ENCODE measurements at places on chromosomes 16 and 17. TPM values are rescaled to one million over a fixed set of nuclear protein-coding genes. Genes with fewer than 3 reads are reported as not detected.

- DNase-seq = no peak
Measured at GRCh38 chr17:13099089-13099735, 81.4 kb upstream of the ELAC2 start.

DNA sequence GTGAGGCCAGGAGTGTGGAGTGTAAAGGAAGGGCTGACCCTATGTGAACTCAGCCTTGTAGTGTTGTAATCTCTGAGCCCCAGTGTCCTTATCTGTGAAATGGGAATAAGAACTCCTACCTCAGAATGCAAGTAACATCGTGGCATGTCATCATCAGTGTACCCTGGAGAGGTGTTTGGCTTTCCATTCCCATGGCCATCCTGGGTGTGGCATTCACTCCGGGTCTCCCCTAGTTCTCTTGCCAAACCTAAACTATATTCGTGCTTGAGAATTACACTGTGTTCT, 1.9 kb downstream of the NXPH3 start:
- no peak for DNase-seq

- peak; percentile 75 for DNase-seq
Measured at GRCh38 chr17:41800601-41801373, 11.0 kb downstream of the P3H4 start.

- peak; percentile 40 for DNase-seq
Measured at GRCh38 chr17:60846175-60846574, 168.5 kb downstream of the BCAS3 start.

DNA sequence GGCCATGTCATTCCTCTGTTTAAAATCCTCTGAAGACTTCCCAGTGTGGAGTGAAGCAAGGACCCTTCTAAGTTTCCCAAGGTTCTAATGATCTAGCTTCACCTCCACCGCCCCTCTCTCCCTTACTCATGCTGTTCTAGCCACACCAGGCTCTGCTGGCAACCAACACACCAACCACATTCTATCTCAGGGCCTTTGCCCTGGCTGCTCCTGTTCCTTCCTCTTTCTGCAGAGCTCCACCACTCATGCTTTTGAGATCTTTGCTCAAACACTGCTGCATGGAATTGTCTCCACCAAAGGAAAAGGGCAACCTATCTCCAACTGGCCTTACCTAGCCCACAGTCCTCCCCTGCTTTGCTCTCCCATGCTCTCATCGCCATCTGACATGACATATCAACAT, 128.7 kb downstream of the XYLT1 start:
- DNase-seq = no peak

DNA sequence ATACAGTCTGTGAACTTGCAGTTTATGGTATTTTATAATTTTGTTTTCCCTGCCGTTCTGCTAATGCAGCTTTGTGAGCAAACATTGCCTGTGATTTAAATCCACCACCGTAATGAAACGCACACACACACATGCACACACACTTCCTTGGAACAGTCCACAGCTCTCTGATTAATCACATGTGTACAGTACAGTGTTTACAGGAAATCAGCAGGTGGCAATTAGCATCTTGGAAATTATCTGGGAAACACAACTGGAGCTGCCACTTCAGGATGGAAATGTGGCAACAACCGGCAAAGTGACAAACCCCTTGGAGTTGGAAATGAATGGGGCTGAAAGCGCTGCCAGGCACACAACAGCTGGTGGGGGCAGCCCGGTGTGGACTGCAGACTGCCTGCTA, 12.9 kb upstream of the ZKSCAN2 start:
- DNase-seq = no peak

DNA sequence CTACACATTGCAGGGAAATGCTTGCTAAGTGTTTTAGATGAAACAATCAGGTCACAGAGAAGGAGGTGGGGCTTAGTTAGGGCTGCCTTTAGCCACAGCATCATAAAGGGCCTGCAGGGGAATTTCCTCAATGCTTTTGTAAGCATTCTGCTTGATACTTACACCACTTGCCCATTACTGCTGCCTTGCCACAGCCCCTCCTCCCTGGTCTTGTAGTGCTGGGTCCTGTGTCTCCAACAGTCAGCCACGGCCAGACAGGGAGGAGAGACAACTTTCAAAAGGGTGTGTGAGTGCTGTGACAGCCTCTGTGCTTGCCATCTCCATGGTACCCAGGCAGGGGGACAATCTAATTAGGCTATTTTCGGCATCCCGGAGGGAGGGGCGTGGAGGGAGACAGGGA, 111.2 kb downstream of the SHISA9 start:
- DNase-seq = no peak

DNA sequence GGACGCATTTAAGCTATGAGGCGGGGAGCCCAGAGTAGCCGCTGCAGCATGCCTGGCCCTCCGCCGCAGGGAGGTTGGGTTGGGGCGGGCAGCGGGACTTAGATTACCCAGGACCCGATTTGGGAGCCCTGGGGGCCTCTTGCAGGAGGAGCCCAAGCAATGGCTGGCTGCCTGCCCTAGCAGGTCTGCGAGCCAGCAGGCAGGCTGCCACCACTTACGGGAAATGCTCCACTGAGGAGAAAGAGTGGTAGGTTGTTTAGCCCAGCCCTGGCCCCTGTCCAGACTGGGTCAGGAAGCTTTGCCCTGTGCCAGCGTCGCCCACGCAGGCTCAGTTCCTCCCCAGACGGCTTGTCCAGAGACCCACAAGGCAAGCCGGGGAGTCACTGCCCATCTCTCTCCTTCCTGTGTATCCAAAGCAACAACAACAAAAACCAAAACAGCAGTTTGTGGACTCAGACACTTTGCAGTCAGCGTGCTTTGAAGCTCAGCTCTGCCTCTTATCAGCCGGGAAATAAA, 10.3 kb upstream of the TVP23A start:
- peak; percentile 43 for DNase-seq

DNA sequence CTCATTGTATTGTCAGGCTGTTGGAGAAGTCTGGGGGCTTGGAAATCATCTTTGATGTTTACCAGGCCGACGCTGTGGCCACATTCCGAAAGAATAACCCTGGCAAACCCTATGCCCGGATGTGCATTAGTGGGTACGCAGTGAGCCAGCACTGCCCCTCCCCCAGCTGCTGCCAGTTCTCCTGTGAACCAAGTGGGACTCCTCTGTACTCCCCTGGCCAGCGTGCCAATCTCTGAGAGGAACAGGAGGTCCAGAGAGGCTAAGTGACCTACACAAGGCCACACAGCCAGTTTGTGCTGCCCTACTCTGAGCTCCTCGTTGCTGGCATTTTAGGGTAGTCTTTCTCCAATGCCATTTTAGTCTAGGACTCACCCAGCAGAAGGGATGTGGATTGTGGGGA, 1.9 kb upstream of the LLGL2 start:
- DNase-seq = no peak

DNA sequence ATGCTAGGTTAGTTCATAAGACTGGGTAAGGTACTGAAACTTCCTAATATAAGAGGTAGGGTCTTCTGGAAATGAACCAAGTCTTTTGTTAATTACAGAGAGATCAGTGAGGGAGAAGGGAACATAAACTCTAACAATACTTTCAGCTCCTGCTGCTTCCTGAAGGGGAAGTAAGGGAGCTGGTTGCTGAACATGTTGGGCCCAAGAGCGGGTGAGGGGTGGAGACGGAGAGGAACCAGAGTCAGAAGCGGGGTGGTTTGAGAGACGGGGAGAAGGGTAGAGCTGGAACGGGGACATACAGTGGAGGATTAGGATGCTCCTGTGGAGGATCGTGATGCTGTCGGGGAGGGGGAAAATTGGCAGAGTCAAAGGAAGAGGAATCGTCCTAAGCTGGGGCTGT, 11.5 kb upstream of the ZNF747 start:
- no peak for DNase-seq

DNA sequence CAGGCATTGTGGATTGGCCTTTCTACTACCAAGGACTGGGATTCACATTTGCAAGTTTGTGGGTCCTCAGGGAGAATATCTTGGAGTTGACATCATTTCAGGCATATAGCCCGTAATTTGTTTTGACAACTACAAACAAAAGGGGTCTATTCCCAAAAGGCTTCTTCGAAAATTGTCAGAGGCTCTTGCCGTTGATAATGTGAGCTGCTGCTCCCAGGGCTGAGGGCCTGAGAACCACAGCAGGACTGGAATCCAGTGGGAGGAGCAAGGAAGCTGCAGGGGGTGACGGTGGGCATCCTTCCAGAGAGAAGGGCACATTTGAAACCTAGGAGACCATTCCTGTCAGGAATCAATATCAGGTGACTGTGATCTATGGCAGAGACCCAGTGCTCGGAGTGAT, 761.6 kb upstream of the RBFOX1 start:
- no peak for DNase-seq

- DNase-seq = peak; percentile 8
Measured at GRCh38 chr17:39364236-39365025, 37.0 kb downstream of the FBXL20 start.

GRCh38 chr17:66947311-66947710, 17.2 kb upstream of the CACNG4 start:
- DNase-seq = no peak

DNA sequence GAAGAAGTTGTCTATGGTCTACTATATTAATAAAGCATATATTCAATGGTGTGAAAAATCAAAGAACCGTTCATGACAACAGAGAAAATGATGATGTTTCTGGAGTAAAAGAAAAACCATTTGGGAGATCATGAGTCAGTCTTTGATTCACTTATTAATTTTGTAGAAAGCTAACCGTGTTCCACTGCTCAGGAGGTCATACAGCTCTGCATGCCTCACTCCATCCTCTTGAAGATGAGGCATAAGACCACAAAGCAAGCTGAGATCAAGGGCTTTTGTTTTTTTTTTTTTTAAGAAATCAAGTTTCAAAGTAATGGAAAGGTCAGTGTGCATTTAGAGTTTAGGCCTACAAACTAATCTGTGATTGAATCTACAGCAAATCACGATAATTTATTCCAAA, 206.4 kb downstream of the CEP112 start:
- DNase-seq = no peak

DNA sequence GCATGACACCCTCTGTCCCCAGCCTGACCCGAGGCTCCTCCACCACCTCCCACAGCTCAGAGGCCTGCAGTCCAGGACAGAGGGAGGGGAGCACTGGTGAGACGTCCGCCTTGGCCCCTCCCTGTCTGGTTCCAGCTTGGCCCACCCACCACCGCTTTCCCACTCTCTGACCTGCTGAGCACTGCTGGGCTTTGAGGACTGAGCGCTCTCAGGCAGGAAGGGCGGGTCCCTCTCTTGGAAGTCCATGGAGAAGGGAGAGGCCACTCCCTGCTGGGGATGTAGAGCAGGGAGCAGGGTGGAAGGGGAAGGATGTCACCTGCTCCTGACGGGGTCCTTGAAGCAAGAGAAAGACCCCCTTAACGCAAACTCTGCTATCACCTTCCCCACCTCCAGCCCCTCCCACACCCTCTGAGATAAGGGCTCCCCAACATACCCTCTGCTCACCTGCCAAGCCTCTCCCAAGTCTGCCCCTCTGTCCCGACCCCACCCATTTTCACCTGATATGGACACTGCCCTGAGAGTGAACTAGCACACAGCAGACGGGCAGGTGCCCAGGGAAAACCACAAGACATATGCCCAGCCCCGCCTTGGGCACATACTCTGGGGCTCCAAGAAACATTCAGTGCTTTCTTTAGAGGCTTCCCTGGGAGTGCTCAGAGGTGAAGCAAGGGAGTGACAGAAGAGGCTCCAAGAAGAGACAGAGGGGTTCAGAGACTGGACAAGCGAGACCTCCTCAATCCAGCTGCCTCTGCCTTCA, 1.4 kb downstream of the OSBPL7 start:
- DNase-seq = no peak

DNA sequence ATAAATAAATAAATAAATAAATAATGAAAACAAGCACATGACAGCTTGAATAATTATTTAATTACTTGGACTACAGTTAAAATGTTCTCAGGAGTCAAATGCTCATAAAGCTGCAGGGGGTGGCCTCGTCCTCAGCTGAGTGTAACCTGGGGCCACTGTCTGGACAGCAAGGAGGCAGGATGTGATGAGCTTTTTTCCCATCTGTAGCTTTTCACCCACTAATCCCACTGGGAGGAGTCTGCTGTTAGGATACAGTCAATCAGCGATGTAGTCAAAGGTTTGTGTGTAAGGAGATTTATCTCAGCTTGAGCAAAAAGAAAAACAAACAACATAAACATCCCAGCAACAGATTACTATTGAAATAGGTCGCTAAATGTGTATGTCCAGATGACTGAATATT, 22.5 kb downstream of the ZCCHC14 start:
- peak; percentile 85 for DNase-seq

GRCh38 chr16:13992976-13993375, 73.0 kb downstream of the ERCC4 start:
- no peak for DNase-seq

DNA sequence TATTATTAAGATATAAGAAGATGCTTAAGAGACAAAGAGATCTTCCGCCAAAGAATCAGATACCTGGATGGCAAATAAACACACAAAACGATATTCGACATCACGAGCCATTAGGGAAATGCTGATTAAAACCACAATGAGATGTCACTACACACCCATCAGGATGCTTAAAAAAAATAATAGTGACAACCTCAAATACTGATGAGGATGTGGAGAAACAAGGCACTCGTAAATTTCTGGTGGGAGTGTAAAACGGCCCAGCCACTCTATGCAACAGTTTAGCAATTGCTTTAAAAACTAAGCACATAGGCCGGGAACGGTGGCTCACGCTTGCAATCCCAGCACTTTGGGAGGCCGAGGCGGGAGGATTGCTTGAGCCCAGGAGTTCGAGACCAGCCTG, 39.4 kb downstream of the TBC1D16 start:
- no peak for DNase-seq

GRCh38 chr16:4360538-4361021, 9.5 kb upstream of the PAM16 start:
- no peak for DNase-seq

DNA sequence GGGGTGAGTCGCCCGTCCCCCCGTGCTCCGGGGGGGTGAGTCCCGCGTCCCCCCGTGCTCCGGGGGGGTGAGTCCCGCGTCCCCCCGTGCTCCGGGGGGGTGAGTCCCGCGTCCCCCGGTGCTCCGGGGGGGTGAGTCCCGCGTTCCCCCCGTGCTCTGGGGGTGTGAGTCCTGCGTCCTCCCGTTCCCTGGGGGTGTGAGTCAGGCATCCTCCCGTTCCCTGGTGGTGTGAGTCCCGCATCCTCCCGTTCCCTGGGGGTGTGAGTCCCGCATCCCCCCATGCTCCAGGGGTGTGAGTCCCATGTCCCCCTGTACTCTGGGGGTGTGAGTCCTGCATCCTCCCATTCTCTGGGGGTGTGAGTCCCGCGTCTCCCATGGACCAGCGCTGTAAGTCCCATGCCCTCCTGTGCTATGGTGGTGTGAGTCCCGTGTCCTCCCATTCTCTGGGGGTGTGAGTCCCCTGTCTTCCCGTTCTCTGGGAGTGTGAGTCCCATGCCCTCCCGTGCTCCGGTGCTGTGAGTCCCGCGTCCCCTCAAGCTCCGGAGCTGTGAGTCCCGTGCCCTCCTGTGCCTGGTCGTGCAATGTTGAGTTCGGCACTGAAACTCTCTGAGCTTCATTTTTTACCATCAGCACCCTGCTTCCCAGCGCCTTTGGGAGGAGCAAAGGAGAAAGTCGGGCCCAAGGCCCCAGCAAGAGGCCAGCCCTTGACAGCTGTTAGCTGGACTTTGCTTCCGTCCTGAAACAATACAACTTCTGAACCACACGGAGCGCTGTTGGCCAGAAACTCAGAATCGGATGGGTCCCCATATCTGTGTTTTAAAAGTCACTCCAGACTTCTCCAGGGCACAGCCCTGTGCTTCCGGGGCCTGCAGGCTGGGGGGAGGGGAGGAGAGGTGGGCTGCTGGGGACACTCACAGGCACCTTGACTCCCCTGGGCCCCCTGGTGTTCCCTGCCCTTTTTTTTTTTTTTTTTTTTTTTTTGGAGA, 11.5 kb upstream of the ZC3H18 start:
- peak; percentile 64 for DNase-seq

MYH1 gene
- total RNA-seq = not detected

MT1A gene
- 1.9 TPM for total RNA-seq

FSCN2 gene
- total RNA-seq = 1.7 TPM

LGALS9B gene
- not detected for total RNA-seq

CEP95 gene
- total RNA-seq = 26.3 TPM

LGALS9 gene
- total RNA-seq = 2.3 TPM

All from fibroblast of villous mesenchyme (primary cell).